ENCODE measurements at places on chromosomes 7 and 10.

DNA sequence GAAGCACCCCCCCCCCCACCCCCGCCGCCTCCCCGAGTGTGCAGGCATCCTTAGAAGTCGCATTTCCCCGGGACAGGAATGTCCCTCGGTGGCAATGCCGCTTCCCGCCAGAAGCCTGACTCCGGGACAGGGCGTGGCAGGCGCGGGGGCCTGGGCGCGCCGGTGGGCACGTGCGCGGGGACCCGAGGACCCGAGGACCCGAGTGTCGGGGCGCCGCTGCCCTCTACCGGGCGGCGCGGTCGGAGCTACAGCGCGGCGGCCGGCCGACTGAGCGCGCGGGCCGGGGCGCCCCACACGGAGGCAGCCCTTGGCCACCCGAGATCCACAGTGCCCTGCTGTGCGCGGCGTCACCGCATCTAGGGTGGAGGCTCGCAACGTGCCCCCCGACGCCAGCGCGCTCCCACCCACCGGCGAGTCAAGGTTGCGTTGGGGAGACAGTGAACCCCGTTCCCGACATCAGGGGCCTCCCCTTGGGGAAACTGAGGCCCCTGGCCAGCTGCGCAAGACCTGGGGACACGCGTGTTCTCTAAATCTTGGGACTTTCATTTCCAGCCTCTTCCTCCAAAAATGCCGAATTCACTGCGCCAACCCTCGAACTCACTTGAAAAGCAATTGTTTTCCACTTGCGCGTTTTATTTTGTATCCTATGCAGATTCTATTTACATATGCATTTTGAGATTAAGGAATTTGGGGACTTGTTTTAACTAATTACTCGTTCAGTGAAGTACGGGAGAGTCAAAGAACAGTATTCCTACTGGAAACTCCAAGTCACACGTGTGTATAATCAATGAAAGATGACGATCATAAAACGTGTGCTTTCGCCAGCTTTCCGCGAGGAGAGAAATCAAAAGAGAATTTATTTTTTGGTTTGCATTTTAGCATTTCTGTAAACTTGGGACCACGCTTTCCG is 3.1 kb upstream of the CUX1 start:
- peak; percentile 89 for DNase-seq

GRCh38 chr7:140484951-140485499 is 5.7 kb upstream of the MKRN1 start:
- DNase-seq = no peak

DNA sequence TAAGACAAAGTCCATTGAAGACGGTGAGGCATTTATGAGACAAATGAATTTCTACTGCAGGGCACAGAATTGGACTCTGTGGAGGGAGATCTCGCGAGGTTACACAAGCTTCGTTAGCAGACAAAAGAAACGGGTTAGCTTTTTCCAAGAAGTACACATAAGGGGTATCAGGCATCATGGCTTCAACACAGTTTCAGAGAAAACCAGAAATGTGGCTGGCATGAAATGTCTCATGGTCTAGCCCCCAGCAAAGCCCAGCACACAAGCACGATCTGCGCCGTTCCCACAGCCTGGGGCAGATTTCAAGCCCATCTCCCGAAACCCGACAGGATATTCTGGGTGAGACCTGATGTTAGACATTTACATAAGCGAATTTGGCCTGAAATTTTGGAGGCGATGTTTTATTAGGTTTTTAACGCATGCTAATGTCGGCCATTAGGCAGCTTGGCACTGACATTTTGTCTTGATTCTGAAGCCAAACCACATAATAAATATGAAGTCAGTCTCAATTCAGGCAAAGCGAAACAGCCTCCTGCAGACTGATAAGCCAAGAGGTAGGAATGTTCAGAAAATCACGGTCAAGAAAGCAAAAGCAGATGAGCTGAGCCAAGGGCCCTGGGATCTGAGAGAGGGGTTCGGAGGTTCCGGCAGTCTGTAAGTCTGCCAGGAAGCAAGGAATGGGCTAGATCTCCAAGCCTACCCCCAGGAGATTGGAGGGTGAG is 240.5 kb downstream of the PRPF18 start:
- no peak for DNase-seq

DNA sequence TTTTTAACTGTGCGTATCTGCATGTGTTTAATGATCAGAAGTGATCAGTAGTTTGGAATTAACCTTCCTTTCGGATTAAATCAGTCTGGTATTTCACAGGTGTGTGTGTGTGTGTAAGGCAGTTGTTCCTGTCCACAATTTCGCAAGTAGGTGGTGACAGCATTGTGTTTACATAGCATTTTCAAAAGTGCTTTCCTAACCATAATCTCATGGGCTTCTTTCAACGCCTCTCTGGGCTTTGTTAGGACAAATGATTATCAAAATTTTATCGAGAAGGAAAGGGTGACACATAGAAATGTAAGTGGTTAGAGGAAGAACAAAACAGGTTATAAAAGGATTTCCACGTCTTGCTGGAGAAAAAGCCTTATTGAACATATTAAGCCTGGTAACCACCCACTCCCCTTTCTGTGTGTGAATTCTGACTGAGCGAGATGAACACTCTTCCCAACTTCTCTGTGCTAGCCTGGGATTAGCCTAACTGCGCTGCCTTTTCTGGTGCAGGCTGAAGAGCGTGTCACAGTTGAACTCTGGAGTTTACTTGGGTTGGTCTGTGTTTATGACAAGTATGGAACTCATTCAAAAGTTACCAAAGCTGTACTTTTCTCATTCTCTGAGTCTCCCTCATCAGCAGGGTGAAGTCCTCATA is 292.3 kb upstream of the PITRM1 start:
- peak; percentile 42 for DNase-seq

GRCh38 chr10:86266446-86267242 is 100.0 kb downstream of the GRID1 start:
- DNase-seq = peak; percentile 31

DNA sequence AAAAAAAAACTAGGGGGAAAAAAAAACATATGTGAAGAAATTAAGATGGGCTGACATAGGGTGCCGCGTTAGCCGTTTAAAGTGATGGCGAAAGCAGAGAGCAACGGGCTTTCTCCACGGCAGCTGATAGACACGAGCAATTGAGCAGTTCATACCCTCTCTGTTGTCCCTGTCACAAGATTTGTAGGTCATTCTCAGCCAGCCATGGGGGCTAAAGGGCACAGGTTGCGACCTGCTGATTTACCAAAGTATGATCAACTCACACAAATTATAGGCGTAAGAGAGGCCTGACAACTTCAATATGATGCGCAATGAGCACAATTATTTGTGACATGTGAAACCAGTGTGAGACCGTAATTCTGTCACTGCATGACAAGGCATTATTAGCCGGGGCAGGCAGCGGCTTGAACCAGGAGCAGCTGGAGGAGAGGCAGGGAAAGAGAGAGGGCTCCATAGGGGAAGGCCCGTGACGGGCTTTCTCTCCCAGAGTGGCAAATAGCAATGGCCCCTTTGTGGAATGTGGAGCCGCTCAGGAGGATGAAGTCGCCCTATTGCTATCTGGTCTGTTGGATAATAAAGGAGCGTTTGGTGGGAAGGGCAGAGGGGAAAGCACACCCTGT is 195.1 kb upstream of the HABP2 start:
- no peak for DNase-seq

DNA sequence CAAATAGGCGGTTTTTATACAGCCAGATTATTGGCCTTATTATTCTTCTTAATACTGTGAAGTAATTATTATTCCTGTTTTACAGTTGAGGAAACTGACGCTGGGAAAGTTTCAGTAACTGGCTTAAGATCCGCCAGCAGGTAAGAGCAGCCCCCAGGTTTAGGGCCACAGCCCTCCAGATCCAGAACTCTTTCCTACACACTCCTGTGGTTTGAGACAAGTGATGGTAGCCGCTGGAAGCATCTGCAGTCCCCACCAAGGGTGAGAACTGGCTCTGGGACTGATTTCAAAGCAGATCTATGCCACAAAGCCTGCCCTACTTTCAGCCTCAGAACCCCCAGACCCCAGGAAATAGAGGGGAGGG is 3.0 kb upstream of the UNC5B start:
- no peak for DNase-seq

- DNase-seq = no peak
Observed at GRCh38 chr10:66472156-66472555, 453.7 kb upstream of the LRRTM3 start.
